NCI-H524 treated with DMSO at 0.1 percent for 48 hours (cell line): ENCODE measurements at places on chromosomes 13 and 19.

GRCh38 chr13:63345835-63346234 is 1930.2 kb upstream of the PCDH20 start:
- no peak for DNase-seq

DNA sequence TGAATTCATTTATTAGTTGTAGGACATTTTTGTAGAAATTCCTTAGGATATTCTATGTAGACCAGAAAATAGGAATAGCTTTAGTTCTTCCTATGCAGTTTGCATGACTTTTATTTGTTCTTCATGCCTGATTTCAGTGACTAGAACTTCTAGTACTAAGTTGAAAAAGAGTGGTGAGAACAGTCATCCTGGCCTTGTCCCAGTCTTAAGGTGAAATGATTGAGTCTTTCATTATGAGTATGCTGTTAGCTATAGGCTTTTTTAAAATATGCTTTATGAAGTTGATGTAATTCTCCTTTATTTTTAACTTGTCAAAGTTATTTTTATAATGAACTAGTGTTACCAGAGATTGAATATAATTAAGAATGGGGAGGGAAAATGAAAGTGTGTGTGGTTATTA is 690.1 kb upstream of the KLHL1 start:
- DNase-seq = no peak

- no peak for DNase-seq
Observed at GRCh38 chr19:49763230-49763629, at the start of gene TSKS. TSKS (minus strand) TSS chr19:49763306; CDS start chr19:49763247, 59 bp downstream.

DNA sequence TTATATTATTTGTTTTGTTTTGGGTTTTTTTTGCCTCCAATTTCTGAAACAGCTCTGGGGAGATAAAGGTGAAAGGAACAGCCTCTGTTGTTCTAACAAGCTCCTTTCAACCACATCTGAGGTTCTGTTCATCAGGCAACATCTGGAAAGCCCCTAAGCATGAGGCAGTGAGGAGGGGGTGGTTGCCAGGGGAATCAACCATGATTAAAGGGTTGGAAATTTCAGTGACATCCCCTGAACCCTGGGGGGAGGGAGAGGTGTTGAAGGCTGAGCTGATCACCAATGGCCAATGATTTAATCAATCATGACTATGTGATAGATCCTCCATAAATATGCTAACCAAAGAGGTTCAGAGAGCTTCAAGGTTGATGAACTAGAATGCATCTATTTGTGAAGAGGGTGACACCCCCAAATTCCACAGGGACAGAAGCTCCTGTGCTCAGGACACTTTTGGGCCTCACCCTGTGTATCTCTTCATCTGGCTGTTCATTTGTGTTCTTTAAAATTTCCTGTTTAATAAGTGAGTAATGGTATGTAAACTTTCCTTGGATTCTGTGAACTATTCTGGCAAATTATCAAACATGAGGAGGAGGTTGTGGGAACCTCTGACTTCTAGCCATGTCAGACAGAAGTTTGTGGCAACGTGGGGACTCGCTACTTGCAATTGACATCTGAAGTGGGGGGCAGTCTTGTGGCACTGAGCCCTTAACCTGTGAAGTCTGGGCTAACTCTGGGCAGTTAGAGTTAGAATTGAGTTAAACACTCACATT is 221.3 kb downstream of the NHLRC3 start:
- no peak for DNase-seq
